ENCODE measurements at places on chromosomes 3 and 15.

DNA sequence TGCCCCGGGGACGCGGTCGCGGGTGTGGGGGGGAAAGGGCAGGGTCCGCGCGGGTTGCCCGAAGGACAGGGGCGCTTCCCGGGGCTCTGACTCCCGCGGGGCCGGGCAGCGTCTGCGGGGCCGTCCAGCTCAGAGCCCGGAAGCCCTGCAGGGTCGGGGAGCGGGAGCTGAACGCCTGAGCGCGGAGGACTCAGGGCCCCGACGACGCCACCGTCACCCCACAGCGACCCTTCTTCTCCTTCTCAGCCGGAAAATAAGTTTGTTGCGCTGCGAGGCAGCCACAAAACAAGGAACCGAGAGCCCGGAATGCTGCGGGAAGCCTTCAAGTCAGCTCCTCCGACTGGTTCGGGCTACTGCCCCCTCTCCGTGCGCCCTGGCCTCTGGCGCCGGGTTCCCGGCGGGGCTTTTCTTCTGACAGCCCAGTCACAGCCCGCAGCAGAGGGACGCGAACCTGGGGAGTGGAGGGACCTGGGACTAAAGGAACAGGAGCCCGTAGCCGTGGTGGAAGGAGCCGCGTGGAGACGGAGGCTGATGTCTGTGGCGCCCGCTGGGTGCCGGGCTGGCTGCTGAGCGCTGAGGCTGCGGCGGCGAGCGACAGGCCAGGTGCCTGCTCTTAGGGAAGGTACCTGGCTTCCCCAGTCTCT, 484 bp downstream of the CNTN4 start:
- no peak overlapping the region for H3K27ac ChIP-seq
- no peak overlapping the region for H3K4me3 ChIP-seq
- H3K36me3 ChIP-seq = no peaks in the 10 kb centered on the region
- H3K27me3 ChIP-seq = peaks cover 11% of the 10 kb centered on the region

DNA sequence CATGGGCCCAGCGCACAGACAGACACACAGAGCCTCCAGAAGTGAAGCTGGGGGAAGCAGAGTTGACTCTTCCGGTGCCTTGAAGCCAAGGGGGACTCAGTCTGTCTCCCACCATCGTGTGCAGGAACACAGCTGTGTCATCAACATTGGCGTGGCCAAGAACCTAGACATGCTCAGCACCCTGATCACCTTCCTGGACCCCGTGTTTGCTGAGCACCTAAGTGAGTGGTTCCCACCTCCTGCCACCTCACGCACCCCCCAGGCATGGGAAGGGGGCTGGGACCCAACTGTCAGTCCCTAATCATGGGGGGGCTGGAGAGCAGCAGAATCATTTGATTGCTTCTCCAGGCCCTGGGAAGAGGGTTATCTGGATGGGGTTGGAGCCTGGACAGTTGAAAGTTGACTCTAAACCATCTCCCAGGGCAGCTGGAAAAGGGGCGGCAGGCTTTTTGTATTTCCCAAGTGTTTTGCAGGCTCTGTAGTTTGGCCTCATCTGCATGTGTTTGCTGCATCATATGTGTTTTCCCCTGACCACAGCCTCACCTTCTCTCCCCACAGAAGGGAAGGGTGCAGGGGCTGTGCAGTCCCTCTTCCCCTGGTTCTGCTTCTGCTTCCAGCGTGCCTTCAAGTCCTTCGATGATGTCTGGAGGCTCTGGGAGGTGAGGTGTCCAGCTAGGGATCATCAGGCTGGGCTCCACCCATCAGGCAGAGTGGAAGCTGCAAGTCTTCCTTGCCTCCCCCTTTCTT, 12.8 kb downstream of the TBC1D21 start:
- H3K27me3 ChIP-seq = no peaks in the 10 kb centered on the region
- H3K4me3 ChIP-seq = no peak overlapping the region
- H3K27ac ChIP-seq = no peak overlapping the region
- no peaks in the 10 kb centered on the region for H3K36me3 ChIP-seq

DNA sequence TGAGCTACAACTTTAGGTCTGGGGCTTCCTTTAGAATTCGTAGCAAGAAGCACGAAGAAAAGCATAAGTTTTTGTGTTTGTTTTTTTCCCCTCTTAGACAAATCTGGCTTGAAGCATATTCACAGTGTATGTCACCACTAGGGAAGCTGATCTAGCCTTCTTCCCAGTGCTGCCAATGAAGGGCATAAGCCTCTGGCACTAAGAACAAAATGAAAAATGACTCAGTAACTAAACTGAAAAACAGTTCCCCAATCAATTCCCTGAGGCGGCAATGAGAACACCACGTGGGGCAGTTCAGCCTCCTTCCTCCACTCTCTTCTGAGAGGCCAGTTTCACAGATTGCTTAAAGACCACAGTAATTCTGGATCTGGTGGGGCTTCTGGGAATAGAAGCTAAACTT, 338.1 kb downstream of the GAP43 start:
- no peak overlapping the region for H3K27ac ChIP-seq
- no peaks in the 10 kb centered on the region for H3K27me3 ChIP-seq
- no peaks in the 10 kb centered on the region for H3K36me3 ChIP-seq
- H3K4me1 ChIP-seq = no peaks in the 10 kb centered on the region
- DNase-seq = no peak
- no peak overlapping the region for H3K4me3 ChIP-seq

GRCh38 chr3:195931582-195932273, 23.4 kb upstream of the TNK2 start:
- H3K36me3 ChIP-seq = no peaks in the 10 kb centered on the region
- no peaks in the 10 kb centered on the region for H3K27me3 ChIP-seq
- no peaks in the 10 kb centered on the region for H3K4me1 ChIP-seq
- no peak overlapping the region for H3K4me3 ChIP-seq
- no peak overlapping the region for H3K27ac ChIP-seq

DNA sequence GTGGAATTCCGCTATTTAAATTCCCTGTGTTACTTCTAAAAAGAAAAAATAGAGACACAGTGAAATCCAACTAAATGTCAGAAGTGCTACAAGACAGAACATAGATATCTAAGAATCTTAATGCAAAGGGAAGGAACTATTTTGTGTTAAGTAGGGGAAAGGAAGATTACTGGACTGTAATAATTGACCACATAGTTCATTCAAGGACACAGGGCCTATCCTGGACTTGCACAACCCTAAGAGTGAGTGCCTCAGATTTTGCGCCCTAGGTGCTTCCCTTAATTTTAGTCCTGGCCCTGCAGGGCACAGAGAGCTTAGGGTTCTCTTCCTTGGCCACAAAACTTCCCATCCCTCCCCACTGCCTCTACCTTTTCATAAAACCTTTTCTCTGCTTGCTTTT, 3.5 kb upstream of the IL20RB start:
- DNase-seq = no peak
- no peak overlapping the region for H3K4me3 ChIP-seq
- peaks cover 3% of the 10 kb centered on the region for H3K36me3 ChIP-seq
